Frontal cortex (tissue), 4 donors: ENCODE measurements at places on chromosomes 4 and X. TPM values are rescaled to one million over a fixed set of nuclear protein-coding genes. Genes with fewer than 3 reads are reported as not detected.

XAGE2 gene
- total RNA-seq, result not detected

ENPEP gene
- total RNA-seq, result 2.0 TPM

KIT gene
- 57.9 TPM for total RNA-seq

RPA4 gene
- 0.82 TPM for total RNA-seq

F8A3 gene
- 1.2 TPM for total RNA-seq

TRMT44 gene
- total RNA-seq, result 11.8 TPM

OTUD6A gene
- total RNA-seq, result not detected

FAM53A gene
- total RNA-seq, result 0.82 TPM

S100G gene
- total RNA-seq, result not detected

MAGEA4 gene
- not detected for total RNA-seq

CFI gene
- 4.5 TPM for total RNA-seq

AMBN gene
- 1.2 TPM for total RNA-seq

GLRB gene
- total RNA-seq, result 44.0 TPM

SLC16A2 gene
- total RNA-seq, result 13.0 TPM

SYP gene
- total RNA-seq, result 151 TPM

VSIG1 gene
- 0.41 TPM for total RNA-seq

DKK2 gene
- 2.9 TPM for total RNA-seq

CPXCR1 gene
- total RNA-seq, result not detected
